ENCODE measurements at places on chromosomes 7 and 10.

- DNase-seq = no peak
Observed at GRCh38 chr10:86899670-86900276, 57.6 kb downstream of the MMRN2 start.

GRCh38 chr7:94389381-94389780, 5.3 kb upstream of the COL1A2 start:
- no peak for DNase-seq

- DNase-seq = peak; percentile 46
Observed at GRCh38 chr7:30285536-30286284, 1.3 kb downstream of the ZNRF2 start.

GRCh38 chr7:110962826-110963225, 128.1 kb upstream of the LRRN3 start:
- DNase-seq = no peak

GRCh38 chr7:106779877-106780276, 85.2 kb upstream of the PIK3CG start:
- peak; percentile 84 for DNase-seq

DNA sequence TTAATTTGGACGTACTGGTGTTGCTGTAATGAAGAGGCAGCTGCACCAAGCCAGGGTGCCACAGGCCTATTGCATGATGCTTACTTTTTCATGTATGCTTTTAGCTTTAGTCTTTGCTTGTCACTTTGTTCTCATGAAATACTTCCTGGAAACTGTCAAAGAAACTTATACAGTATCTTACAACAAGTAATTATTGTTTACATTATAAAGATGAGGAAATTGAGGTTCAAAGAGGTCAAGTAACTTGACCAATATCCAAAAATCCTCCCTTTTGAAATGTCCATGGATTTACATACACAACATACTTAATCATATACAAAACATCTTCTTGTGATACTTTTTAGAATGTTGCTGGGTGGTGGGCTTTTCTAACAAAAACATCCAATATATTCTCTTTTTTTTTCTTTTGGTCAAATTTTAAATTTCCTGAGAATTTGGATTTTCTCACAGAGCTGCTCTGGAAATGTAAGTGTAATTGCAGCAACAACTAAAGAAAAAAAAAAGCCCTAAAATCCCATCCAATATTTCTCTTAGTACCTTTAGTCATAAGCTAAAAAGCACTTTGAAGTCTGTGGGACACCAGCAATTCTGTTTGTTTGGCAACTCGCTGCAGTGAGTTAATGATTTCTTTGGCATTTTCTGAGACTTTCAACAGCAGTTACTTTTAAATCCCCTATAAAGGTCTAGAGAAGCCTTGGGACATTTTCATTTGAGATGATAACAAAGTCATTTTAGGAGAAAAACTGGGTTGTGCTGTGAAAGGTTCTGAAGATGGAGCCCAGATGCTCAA, 500.6 kb upstream of the IGFBP3 start:
- DNase-seq = no peak

DNA sequence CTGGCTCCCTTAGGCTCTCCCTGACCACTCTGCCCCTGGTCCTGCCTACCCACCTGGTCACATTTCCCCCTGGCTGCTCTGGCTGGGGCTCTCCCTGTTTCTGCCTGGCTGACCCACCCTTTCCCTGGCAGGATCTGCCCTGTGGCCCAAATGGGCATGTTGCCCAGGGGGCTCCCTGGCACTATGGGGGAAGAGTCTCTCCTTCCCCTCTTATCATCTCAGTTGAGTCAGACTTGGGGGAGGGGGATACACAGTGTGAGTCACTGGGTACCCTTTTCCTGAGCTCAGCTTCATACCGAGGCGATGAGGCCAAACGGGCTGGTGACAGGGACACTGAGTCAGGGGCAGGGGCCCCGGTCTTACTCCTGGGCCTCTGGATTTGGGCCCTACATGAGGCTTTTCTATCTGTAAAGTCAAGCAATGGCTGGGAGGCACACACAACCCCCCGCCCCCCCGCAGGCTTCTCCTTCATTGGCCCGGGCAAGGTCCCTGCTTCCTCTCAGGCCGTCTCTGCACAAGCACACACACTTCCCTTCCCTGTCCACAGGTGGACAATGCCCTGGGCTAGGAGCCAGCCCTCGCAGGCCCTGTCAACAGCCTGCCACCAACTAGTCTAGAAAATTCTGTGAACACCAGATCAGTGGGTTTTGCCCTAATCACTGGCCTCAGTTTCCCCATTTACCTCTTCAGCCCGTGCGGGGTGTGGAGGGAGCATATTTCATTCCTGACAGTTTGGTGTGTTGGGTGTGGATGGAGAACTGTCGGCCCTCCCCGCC, 627 bp upstream of the FLNC start:
- DNase-seq = no peak

DNA sequence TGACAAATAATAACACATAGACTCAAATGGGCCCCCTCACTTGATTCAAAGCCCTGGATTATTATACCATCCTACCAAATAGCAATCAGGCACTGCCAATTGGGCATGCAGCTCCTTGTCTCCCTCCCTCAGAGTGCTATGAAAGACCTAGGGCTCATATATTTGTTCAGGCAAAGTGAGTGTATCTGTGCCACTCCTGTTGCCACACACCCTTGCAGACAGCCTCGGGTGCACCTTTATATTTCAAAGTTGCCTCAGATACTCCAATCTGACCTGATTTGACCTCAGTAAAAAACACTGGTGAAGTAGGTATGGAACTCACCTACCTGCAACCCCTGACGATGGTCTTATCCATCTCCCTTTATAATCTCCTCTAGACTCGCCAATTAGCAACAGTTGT, 3.0 kb upstream of the NAMPT start:
- DNase-seq = no peak

DNA sequence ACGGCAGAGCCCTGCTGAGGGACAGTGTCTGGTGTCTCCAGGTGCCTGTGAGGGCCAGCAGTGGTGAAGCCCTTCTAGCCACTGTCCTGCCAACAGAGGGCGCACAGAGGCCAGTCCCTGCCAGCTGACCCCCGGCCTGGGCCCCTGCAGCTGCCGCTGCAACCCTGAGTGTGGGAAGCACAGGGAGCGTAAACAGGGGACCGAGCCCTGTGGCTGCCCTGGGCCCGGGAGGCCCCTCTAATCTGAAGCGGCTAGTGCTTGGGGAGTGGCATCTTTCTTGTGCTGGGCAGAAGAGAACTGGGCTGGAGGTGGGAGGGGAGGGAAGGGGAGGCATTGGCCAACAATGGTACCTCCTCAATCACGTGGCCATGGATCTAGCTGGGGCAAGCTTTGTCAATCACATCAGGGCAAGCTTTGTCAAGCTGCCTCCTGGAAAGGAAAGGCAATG, 34.6 kb downstream of the TRIM8 start:
- peak; percentile 93 for DNase-seq

DNA sequence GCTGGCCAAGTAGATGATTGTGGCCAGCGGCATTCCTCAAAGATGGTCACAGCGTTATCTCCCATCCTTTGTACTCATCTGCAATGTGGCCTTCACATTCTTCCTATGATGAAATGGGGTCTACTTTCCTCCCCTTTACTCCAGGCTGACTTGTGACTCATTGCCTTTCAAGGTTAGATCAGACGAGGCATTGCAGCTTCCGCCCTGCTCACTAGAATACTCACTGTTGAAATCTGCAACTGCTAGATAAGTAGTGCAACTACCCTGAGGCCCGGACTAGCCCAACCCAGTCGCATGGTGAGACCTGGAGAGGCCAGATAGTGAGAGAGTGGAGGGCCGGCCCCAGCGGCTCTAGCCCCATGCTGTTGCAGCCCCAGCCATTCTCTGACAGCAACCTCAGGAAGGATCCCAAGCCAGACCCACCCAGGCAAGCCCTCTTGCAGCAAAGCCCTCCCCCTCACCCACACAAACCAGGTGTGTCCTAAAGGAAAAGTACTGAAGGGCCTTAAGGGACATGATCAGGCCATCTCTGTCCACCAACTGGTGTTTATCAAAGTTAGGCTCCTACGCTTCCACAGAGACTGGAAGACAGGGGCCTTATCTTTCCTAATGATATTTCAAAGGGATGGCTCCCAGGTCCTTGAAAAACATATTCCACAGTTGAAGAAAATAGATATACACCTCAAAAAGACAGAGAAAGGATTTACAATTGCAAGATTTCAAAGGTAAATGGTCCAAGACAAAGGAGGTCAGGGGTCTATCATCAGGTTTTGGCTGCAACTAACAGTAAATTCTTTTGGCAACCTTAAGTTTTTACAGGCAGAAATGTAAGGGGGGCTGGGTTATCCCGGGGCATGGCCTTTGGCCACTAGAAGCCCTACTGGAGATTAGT, 107.2 kb upstream of the TRIM24 start:
- peak; percentile 34 for DNase-seq

- DNase-seq = no peak
Observed at GRCh38 chr7:80671744-80672143, 33.3 kb downstream of the CD36 start.

DNA sequence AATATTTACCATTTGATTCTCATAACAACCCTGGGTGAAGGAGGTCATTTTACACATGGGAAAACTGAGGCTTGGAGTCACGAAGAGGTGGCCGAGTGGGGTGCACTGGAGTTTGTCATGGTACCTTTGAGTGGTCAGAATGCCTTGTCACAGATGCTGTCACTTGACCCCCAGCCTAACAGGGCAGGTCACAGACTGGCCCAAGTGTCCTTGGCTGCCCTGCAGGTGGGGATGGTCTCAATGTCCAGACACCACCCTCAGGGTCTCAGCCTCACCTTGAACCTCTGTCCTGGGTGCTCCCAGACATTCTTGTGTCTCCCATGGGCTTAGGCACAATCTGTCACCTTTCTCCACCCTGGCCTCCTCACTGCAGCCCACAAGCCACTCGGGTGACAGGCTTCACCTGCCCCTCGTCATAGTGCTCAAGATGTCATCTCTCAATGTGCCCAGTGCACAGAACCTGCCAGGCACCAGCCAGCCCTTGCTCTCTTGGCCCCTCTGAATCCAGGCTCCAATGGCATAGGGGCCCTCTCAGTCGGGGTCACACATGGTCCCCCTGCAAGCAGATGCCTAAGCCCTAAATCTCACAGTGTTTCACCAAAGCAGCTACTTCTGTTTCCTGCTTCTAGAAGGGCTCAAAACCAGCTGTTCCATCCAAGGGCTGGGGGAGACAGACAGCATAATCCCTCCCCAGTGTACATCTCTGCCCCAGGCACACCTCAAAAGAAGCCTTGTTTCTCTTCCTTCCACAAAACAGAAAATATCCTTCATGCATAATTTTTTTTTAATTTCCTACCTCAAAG, 76.8 kb upstream of the NANOS1 start:
- DNase-seq = peak; percentile 16

GRCh38 chr10:92760609-92761008, 70.9 kb downstream of the HHEX start:
- no peak for DNase-seq

GRCh38 chr7:44206008-44206407, 5.2 kb downstream of the YKT6 start:
- no peak for DNase-seq

DNA sequence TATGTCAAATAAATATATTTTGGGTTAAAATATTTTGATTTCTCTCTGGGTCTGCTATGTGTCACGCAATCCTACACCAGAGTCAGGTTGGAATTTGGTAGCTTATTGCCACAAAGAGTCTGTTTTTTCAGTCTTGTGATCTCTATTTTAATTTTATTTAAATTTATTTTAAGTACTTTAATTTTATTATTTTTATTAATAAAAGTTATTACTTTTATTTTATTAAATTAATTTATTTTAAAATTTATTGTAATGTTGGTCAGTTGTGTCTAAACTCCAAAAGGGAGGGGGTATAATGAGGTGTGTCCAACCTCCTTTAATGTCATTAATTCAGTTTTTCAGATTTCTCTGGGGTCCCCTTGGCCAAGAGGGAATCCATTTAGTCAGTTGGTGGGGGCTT, 42.8 kb upstream of the RAB18 start:
- DNase-seq = no peak

DNA sequence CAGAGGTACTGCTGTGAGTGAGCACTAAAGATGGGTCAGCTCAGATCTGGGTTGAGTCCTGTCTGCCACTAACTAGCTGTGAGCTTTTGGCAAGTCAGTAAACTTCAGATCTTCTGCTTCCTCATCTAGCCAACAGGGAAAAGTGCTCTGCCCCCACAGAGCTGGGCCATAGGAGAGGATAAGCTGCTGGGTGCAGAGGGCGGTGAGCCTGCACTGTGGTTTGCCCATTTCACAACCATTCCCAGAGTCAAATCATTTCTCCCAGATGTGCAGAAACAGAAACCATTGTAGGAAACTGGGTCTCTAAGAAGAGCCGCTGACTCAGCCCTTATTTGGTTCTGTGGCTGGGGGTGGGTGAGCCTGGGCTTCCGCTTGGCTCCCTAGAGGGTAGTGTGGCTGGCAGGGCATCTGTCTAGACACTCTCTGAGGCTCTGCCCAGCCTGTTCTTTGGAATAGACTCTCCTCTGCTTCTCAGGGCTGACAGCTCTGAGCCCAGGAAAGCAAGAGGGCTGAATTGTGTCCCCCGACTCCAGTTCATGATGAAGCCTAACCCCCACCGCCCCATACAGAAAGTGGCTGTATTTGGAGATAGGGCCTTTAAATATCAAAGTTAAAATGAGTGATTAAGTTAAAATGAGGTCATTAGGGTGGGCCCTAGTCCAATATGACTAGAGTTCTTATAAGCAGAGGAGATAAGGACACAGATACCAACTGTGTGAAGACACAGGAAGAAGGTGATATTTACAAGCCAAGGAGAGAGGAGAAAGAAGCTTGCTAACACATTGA, 29.5 kb upstream of the ARHGAP22 start:
- DNase-seq = no peak

GRCh38 chr7:99943641-99944496, 14.4 kb upstream of the GJC3 start:
- peak; percentile 98 for DNase-seq

DNA sequence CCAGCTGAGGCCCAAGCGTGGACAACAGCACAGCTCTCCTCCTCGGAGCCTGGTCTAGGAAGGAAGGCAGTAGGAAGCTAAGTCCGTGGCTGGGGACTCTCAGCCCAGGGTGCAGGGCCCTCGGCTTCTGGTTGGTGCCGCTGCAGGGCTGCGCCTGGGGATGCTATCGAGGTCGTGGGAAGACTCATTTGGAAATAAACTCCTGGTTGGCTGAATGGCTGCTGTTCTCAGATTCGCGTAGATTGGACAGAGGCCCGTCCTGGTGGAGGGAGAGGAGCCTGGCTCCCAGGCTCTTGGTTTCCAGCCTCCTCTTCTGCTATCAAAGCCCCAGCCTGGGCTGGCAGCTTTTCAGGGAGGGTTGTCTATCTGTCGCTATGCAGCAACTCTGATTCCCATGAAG, 152.6 kb upstream of the FZD8 start:
- DNase-seq = peak; percentile 33

DNA sequence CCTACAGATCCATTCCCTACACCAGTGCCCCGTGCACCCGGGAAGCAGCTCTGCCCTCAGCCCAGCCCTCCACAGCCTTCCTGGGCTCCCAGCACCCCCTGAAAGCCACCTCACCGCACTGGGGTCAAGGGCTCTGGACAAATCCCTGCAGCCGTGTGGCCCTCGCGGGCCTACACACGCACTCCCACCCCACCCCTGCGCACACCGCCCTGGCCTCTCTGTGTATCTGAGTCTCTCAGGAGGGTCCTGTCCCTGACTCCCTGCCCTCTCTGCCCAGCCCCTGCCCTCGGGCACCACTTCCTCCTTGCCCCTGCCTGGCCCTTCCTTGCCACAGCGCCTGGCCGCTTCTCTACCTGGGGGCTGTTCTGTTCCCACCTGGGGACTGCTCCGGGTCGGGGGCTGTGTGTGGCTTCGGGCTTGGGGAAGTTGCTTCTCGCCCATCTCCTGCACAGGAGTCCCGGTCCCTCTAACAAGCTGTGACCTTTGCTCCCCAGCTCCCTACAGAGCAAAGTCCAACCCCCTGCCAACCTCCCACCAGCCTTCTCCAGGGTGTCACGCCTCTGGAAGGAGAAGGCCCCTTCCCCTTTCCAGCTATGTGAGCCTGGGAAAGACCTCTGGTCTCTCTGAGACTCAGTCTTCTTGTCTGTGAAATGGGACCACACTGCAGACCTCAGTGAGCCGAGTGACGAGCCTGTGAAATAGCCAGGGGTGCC, 1.5 kb downstream of the TMEM184A start:
- DNase-seq = no peak
